ENCODE measurements at places on chromosomes 2 and 18.

- DNase-seq, result no peak
Measured at GRCh38 chr18:48866856-48867255, 83.9 kb downstream of the SMAD7 start.

- DNase-seq, result no peak
Measured at GRCh38 chr2:129910446-129911362, 68.8 kb upstream of the RAB6C start.

- no peak for DNase-seq
Measured at GRCh38 chr2:201950606-201951005, 83.0 kb upstream of the FZD7 start.

- no peak for DNase-seq
Measured at GRCh38 chr18:62585274-62586150, 62.7 kb downstream of the ZCCHC2 start.

GRCh38 chr2:47650001-47650535, 132.9 kb upstream of the MSH6 start:
- no peak for DNase-seq

DNA sequence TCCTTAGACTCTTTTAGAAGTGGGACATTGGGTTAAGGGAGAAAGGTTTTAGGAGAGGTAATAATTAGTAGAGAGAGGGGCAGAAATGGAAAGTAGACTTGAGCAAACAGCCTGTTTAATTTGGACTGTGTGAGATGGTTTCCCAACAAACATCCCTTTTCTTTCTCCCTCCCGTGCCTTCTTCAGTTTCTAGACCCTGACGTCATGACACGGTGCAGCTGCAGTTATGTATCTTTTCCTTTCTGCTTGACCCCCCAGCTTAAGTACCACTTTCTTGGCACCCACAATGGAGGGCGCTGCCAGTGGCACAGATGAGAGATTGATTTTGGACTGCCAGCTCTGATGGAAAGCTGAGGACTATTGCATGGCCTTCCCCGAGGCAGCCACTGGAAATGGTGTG, 86.9 kb upstream of the FAM136A start:
- no peak for DNase-seq

GRCh38 chr2:229937537-229937936, 15.2 kb downstream of the FBXO36 start:
- DNase-seq, result no peak

DNA sequence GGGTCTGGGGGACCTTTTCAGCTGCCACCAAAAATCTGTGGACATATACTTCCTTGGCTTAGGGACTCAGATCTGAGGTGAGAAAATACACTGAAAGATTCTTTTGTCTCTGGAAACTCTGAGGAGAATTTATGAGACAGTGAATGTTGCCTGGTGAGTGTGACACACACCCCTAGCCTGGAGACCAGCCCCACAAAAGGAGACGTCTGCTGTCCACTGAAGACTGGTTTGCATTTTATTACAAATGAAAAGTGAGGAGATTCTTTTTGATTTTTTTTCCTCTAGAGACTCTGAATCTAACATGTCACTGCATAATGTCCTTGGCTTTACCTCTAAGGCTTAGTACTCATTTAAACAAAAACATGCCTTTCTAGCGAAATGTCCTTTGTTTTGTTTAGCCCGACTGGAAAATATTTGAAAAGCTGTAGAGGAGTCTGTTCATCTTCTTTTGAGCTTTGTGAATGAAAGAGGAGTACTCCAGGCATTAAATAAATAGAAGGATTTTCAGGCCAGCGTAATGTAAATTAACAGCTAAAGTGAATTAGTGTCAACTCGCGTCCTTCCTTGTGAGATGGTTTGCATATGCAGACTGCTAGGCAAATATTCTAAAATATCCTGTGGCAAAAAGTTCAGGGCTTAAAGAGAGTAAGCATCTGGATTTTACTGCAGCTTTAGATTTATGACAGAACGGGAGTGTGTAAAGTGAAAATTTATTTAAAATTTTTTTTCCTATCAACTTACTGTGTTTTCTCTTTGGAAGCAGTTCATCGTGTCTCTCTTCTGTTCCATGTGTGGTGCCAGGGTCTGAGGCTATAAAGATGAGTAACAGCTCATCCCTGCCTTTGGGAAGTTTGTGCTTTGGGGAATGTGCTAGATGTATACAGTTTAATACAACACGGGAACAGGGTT, 125.4 kb downstream of the VWA3B start:
- peak; percentile 37 for DNase-seq

- DNase-seq, result no peak
Measured at GRCh38 chr2:83725735-83726134, 733.3 kb downstream of the SUCLG1 start.

GRCh38 chr2:10285556-10286198, 17.0 kb upstream of the HPCAL1 start:
- peak; percentile 16 for DNase-seq

- DNase-seq, result no peak
Measured at GRCh38 chr2:200603972-200604371, 18.2 kb downstream of the AOX1 start.

- DNase-seq, result no peak
Measured at GRCh38 chr2:162579169-162579568, 235.2 kb downstream of the GCA start.

DNA sequence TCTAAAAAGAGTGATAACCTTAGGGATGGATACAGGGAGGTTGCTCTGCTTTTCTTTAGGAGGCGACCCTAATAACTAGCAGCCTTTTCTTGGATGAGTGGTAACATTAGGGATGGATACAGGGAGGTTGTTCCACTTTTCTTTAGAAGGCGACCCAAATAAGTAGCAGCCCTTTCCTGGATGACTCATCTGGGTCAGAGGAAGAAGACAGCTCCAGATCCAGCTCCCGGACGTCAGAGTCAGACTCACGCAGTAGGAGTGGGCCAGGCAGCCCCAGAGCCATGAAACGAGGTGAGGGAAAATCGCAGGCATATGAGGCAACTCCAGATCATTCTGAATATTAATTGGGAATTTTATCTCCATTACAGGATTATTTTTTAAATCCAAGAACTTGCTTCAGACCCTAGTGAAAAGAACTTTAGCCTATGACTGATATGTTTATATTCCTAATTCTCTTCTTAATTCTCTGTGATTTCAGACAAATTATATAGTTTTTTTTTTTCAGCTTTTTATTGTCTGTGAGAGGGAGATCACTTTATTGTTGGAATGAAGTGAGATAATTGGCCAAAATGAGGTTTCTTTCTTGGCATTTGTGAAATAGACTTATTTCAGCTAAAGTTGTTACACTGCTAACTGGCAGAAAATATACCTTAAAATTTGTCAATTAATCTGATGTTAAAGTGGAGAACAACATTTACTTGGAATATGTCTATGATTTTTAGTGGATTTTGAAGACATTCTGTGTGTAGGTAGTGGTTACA, 31.2 kb upstream of the C1GALT1C1L start:
- no peak for DNase-seq

- DNase-seq, result no peak
Measured at GRCh38 chr2:12363138-12363537, 353.6 kb upstream of the TRIB2 start.

DNA sequence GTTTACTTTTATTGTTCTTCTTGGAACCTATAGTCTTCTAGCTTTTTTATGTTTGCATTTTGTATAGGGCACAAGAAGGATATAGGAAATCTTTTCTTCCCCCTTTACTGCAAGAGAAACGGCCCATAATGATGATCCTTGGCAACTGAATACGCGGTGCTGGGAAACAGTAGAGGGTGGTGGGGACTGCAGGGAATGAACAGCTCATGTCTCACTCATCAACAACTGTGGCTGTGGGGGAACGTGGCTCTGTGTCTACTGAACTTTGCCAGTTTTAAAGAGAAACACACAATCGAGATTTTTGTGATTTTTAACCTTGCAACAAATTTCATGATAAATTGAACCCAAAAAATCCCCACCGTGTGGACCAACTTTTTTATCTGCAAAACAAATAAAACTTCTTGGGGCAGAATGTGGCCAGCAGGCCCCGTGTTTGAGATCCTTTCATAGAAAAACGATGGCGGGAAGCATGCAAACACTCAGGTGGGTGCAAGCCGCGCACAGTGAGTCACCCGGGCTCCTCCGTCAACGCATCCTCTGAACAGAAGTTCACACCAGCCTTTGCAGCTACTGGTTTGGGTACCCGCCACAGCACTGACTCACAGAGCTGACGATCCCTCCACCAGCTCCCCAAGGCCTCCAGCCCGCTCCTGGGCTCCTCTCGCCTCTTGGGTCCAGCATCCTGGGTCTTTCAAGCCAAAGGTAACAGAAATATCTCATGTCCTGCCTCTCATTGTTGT, 149.3 kb downstream of the COL6A3 start:
- DNase-seq, result no peak

DNA sequence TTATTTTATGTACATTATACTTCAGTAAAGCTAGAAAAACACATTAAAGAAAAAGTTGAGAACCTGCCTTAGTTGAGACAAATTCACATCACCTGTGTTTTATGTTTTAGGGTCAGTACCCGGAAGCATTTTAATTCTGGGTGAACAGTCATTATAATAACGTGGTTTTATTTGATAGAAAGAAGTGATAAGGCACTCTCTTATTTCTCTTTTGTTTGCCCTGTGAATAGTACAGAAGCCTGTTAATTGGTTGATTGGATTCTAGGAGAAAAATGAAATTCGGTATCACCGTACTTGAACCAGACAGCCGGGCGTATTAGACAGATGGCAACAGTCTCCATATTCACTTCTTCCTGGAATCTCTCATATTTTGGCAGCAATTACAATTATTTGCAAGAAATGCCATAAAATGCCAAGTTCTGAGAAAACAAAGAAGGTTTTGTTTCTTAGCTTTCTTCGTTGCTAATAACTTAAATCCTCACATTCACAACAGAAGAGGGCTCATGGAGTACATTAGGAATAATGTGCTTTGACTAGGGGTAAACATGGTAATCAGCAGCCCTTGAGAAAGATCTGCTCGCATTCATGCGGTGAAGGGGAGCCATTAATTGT, 168.7 kb upstream of the RASGRP3 start:
- no peak for DNase-seq

DNA sequence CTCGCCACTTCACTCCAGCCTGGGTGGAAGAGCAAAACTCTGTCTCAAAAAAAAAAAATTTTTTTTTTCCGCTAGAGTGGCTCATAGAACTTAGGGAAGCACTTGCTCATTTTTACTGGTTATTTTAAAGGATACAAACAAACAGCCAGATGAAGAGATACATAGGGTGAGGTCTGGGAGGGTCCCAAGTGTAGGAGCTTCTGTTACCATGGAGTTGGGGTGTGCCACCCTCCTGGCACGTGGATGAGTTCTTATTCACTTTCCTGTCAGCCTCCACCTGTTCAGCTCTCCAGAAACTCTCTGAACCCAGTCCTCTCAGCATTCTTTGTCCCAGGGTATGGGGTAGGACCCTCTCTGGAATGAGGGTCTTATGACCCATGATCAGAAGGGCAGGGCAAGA, 4.9 kb upstream of the MAT2A start:
- no peak for DNase-seq

DNA sequence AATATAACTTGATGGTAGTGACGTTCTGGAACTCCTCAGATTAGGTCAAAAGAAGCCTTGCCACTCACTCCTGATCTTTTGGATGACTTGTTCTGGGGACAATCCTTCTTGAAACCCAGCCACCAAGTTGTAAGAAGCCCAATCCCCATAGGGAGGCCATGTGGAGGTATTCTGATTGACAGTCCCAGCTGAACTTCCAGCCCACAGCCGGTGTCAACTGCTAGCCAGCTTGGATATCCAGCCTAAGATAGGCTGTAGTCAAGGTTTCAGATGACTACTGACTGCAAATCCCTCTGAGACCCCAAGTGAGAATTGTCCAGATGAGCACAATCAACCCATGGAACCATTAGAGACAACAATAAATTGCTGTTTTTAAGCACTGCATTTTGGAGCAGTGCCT, 31.4 kb downstream of the EIF2AK2 start:
- no peak for DNase-seq

DNA sequence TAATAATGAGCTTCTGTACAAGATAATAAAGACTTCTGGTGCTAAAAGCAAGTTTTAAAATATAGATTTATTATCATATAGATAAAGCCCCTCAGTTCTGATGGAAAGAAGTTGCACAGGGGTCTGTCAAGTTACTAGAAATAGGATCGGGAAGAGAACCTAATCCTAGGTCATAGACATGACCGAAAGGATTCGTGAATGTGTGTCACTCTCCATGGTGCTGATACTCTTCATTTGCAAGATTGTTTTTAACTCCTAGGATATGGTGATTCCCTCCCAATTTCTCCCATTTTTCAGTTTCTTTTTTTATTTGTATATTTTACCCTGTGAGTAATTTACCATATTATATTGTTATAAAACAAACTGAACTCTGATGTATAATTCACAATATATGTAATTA, 58.9 kb upstream of the CTNNA2 start:
- no peak for DNase-seq

- peak; percentile 40 for DNase-seq
Measured at GRCh38 chr2:71071681-71072398, 3.4 kb downstream of the NAGK start.

DNA sequence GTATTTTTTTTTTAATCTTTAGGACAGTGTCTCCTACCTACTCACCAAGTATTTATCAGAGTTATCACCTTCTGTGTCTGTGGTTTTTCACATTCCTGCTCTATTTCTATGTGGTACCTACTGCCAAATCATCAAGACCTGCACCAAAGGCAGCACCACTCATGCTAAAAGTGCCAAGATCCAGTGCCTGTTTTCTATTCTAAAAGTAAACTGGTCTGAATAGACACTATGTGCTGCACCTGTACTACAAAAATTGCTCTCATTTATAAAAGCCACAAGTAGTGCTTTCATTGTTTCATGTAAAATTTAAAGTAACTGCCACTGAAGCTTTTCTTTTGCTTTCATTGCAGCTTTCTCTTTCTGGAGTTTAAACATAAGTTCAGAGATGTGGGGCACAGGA, 103.9 kb upstream of the GULP1 start:
- DNase-seq, result no peak

GRCh38 chr2:63763391-63763941, 78.2 kb upstream of the UGP2 start:
- peak; percentile 86 for DNase-seq

DNA sequence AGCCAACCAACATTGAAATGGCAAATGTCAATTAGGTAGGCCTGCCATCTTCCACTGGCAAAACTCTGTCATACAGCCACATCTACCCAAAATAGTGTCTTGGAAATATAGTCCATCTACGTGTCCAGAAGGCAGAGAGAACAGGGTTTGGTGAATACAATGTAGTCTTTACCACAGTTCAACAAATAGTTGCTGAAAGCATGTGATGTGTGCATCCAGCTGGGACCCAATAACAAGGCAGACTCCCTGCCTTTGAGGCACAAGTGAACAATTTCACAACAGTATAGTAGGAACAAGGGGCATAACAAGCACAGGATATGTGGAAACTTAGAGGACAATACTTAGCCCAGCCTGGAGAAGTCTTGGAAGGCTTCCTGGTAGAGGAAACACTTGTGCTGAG, 72.6 kb downstream of the EVA1A start:
- no peak for DNase-seq

DNA sequence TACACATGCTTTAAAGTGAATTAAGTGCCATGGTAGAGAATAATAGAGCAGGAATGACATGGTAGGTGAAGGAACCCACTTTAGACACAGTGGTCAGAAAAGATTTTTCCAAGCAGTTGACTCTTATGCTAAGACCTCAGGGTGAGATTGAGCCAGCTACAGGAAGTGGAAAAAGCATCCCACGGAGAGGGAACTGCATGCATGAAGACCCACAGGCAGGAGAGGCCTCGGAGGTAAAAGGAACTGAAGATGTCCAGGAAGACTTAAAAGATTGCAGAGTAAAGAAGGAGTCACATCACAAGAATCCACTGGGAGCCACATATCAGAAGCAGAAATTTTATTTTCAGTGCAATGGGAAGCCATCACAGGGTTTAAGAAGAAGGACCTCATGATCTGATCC, 499.2 kb upstream of the FAM98A start:
- DNase-seq, result no peak

- DNase-seq, result no peak
Measured at GRCh38 chr18:70422391-70422965, 133.6 kb downstream of the SOCS6 start.
